ENCODE measurements at places on chromosomes 2 and 18.

DNA sequence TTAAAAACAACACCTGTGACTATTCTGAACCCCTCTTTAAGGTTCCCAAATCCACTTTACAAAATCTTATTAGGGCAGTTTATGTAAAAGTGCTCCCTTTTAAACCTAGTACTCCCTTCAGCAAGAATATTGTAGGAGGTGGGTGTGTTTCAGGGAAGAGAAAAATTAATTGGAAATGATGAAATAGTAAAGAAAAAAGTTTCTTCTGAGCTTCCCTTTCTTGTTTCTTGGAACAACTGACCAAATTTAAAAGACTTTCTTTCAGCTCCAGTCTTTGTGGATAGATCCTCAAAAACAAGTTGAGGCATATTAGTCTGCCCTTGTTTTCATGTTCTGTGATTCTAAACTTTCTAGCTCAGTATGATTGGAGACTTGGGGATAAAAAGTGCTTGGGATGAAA, 3.0 kb downstream of the VWA3B start:
- no peak for DNase-seq

DNA sequence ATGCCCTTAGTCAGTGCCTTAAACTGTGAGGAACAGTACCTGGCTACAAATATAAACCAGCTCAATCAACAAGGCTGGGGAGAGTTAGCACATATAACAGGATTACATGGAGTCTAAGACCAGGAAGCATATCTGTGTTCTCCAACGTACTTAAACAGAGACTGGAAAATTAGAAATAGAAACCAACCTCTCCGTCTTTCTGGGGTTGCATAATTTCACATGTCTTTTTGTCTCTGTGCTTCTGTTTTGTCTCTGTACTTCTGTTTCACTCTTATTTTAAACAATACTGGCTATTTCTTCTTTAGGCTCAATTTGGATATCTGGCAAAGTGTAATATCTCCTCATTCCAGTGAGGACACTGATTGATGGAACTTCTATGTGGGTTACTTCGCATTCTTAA, 749.0 kb upstream of the ZEB2 start:
- no peak for DNase-seq

- no peak for DNase-seq
Observed at GRCh38 chr2:135662088-135662487, 79.6 kb upstream of the UBXN4 start.

DNA sequence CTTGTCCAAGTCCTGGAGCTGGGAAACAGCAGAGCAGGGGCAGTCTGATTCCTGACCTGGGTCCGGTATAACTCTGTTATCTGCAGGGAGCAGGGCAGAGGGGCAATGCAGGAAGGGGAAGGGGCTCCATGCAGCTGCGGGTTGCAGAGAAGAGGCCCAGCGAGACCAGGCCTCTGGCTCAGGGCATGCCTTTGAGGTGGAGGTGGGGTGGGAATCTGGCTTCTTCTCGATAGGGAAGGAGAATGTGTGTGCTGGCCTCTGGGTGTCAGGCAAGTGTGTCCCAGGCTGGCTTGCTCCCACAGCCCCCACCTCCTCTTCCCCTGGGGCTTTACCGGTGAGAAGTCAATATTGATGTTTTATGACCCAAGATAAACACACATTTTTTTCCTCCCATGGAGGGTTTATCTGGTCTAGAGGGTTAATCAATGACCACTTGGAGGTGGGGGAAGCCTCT, 187.1 kb upstream of the HAAO start:
- no peak for DNase-seq

- DNase-seq, result no peak
Observed at GRCh38 chr18:5772306-5773105, 122.8 kb downstream of the TMEM200C start.

- DNase-seq, result no peak
Observed at GRCh38 chr2:196618661-196619060, 20.9 kb upstream of the CCDC150 start.

DNA sequence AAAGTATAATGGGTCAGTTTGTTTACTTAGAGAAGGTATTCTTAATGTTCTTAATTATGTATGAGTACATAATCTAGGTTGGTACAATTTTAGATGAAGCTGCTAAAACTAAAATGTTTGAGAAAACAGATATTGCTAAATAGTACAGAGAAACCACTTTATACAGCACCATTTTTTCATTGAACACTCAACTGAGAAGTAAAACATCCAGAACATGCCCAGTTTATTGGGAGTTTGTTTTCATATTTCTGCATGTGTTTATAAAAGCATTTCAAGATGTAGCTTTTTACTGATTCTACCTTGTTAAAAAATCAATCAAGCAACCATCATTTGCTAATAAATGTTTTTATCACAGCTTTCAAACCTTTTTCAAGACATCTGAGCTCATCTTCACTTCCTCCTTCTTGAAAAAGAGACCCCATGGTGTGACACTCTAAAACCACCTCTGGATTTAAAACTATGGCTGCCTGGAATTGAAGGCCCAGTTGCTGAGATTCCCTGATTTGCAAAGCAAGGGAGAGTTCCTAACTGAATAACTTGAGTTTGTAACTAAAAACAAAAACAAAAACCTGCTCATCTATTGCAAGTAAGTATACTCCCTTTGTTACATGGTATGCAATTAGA, 585.9 kb downstream of the ZEB2 start:
- DNase-seq, result no peak

DNA sequence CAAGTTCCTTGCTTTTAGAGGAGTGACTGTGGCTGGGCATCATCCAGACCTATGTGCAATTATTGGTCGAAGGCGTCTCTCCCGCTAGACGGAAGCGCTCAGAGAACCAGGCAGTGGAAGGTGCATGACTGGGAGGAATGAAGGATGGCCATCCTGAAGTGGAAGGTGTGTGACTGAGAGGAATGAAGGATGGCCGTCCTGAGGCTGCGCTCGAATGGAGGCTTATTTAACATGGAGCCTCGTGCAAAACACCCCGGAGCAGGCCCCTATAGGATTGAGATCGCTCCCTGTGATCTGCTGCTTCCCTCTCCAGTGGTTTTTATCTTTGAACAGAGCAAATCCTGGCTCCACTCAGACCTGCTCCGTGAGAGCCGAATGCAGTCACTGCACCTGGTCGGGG, 140.2 kb upstream of the ID2 start:
- DNase-seq, result no peak

GRCh38 chr18:11857177-11857887, 6.1 kb downstream of the CHMP1B start:
- no peak for DNase-seq

GRCh38 chr2:232464544-232464885, 8.6 kb downstream of the ALPI start:
- no peak for DNase-seq

DNA sequence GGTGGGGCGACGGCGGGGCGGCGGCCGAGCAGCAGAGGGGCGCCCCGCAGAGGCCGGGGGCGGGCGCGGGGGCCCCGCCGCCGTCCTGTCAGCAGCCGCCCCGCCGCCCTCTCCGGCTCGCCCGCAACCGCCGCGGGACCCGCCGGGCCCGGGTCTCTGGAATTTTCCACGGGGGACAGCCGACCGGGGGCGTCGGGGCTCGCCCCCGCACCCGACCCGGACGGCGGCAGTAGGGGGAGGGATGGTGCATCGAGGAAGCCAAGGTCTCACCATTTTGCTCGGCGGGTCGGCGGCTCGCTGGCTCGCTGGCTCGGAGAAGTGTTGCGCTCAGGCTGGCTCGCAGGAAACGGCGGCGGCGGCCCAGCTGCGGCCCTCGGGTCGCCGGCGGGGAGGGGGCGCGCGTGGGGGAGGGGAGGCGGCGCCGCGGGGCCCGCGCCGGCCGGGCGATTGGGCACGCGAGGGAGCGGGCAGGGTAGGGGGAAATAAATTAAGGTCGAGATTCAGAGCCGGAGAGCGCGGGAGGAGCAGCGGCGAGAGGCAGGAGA, 405 bp downstream of the PPP3R1 start:
- peak; percentile 41 for DNase-seq

- DNase-seq, result peak; percentile 32
Observed at GRCh38 chr2:112646102-112646719, 472 bp downstream of the SLC20A1 start.

GRCh38 chr18:28127228-28127627, 49.7 kb downstream of the CDH2 start:
- DNase-seq, result no peak

DNA sequence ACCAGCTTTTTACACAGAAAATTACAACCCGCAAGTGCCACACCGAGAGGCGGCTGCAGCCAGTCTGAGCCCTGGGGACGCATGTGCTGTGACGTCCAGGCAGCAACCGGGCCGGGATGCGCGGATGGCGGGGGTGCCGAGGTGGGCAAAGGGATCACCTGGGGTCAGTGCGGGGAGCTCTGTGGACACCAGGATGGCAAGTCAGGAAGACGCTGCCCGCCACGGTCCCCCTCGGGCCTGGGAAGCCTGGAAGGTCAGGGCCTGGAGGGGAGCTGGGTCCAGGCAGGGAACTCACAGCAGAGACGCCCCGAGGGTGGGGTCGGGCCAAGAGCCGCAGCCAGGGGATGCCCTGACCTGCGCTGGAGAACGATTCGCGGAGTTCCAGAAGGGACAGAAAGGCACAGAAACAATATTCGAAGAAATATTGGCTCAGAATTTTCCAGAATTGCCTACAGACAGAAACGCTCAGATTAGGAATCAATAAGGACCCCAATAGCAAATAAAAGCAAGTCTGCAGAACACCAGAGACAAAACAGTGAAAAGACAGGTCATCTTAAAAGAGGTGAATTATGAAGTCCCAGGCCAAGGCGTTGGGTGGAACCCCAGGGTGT, 11.7 kb upstream of the KIF1A start:
- no peak for DNase-seq

GRCh38 chr2:191020742-191021381, 6.9 kb upstream of the STAT1 start:
- DNase-seq, result no peak

GRCh38 chr2:113697516-113697915, 58.9 kb downstream of the SLC35F5 start:
- DNase-seq, result no peak

GRCh38 chr2:2919026-2919425, 458.6 kb downstream of the EIPR1 start:
- DNase-seq, result no peak

- DNase-seq, result no peak
Observed at GRCh38 chr2:168649105-168649504, 153.3 kb upstream of the NOSTRIN start.

- no peak for DNase-seq
Observed at GRCh38 chr2:160053946-160054345, 8.5 kb downstream of the PLA2R1 start.

- no peak for DNase-seq
Observed at GRCh38 chr2:231250146-231250545, 51.7 kb downstream of the ARMC9 start.

GRCh38 chr2:100135415-100135814, 7.0 kb downstream of the AFF3 start:
- no peak for DNase-seq

DNA sequence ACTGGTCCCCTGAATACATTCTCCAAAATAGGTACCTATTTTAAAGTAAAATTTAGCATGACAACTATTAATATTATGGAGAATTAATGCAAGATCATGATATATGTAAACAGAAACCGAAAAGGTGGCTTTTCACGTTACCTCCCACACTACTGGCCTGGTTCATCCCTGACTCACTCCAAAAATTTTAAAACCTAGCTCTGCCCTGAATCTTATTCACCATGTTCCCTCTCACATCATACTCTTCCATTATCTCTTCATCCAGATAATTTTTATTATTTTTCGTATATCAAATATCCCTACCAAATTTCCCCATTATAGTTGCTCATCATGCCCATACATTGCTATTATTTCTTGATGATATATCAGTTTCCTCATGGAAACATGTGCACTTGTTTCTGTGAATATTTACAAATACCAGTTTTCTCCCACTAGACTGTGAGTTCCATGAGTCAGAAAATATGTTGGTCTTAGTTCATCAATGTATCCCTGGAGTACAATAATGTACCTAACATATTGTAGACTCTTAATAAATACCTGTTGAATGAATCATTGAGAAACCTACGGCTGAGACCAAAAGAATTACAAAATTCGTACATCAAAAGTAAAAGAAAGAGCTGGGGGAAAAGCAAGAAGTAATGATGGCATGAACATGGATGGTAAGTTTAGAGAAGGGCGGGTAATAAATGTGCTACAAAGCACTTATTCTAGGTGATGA, 360.1 kb upstream of the CHAC2 start:
- DNase-seq, result no peak

DNA sequence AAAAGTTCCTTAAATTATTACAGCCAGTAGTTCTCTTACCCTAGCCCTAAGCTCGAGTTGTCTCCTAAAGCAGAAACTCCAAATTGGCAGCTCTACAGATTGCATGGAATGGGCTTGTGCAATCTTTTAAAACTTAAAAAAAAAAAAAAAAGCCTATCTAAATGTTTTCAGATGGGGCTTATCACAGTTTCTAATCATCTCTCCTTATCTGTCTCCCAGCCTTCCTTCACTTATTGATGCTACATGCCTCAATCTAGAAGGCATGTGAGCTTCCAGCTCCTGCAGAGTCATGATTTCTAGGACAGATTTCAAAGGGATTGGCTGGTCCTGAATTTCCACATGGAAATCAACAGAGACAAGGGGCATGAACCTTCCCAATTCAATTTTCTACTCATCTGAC, 33.1 kb upstream of the PELI1 start:
- no peak for DNase-seq

DNA sequence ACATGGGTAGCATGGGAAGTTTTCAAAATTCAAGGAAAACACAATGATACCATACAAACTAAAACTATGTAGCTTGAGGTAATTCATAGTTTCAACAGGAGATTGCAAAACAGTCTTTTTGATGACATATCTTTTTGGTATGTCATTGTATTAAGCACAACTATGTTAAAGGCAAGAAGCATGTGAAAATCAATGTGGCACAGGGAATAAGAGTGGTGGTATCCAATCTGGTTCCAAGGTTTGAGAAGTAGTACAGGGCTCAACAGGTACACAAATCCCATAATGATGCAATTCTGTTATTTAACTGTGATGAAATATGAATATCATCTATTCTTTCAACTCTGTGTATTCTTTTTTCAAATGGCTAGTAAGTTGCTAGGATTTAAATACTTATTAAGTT, 16.4 kb upstream of the DLX2 start:
- no peak for DNase-seq

GRCh38 chr2:160566717-160567116, 73.1 kb upstream of the RBMS1 start:
- DNase-seq, result no peak

DNA sequence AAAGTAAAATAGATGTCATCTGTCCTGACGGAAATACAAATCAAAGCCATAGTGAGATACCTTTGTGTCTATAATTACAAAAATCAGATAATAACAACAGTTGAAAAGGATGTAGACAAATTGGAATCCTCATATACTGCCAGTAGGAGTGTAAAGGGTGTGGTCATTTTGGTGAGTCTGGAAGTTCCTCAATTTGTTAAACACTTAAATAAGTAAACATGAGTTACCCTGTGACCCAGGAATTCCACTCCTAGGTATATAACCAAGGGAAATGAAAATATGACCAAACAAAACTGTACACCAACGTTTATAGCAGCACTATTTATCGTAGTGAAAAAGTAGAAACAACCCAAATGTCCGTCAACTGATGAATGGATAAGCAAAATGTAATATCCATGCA, 24.0 kb downstream of the R3HDM1 start:
- DNase-seq, result no peak

GRCh38 chr2:174656676-174657176, 59.1 kb upstream of the WIPF1 start:
- no peak for DNase-seq
